Osteocyte (in vitro differentiated cells): ENCODE measurements at places on chromosomes 5 and 9.

GRCh38 chr5:176830995-176831423 lies 20.6 kb downstream of the UNC5A start:
- no peak for DNase-seq

DNA sequence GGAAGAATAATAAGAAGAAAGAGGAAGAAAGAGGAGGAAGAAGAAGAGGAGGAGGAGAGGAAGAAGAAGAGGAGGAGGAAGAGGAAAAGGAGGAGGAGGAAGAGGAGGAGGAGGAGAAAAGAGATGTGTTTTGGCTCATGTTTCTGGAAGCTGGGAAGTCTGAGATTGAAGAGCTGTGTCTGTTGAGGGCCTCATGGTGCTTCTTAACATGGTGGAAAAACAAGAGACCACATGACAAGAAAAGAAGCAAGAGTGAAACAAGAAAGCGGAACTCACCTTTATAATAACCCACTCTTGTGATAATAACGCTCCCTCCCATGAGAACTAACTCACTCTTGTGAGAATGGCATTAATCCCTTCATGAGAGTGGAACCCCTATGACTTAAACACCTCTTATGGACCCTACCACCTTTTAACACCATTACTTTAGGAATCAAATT lies 36.1 kb upstream of the RANBP6 start:
- DNase-seq, result no peak

GRCh38 chr5:132180134-132180745 lies 47.4 kb downstream of the P4HA2 start:
- no peak for DNase-seq

DNA sequence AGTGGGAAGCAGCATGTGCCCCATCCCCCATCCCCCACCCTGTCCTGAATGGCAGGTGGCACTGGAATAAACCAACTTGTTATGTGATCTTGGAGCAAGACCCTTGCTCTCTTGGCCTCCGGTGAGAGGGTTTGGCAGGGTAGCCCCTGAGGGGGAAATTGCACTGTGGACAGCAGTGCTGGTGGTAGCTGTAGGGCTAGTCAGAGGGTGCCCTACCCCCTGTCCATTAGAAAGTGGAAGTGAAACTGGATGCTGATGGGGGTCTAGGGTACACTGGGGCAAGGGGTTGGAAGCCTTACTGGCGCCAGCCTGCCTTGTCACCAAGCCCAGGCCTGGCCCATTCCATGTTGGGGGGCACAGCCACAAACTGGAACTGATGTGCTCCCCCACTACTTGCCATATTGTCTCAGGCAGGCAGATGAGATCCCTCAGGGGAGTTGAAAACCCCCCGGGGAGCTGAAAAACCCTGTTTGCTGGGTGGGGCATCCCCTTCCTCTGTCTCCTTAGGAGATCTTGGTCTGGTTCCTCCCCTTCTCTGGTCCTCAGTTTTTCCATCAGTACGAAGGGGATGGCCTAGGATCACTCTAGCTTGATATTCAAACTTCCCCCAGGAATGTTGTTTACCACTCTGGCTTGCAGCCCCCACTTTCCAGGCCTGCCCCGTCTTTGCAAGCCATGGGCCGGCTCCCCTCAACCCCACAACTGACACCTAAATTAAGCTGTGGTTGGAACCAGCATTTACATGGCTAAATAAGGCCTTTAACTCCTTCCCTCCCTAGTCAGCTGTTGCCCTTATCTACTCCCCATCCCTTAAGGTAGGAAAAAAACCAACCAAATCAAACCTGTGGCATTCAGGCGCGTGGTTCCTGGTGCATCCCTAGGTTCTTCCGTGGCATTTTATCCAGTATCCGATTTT lies 14.4 kb upstream of the SYNPO start:
- DNase-seq, result no peak

DNA sequence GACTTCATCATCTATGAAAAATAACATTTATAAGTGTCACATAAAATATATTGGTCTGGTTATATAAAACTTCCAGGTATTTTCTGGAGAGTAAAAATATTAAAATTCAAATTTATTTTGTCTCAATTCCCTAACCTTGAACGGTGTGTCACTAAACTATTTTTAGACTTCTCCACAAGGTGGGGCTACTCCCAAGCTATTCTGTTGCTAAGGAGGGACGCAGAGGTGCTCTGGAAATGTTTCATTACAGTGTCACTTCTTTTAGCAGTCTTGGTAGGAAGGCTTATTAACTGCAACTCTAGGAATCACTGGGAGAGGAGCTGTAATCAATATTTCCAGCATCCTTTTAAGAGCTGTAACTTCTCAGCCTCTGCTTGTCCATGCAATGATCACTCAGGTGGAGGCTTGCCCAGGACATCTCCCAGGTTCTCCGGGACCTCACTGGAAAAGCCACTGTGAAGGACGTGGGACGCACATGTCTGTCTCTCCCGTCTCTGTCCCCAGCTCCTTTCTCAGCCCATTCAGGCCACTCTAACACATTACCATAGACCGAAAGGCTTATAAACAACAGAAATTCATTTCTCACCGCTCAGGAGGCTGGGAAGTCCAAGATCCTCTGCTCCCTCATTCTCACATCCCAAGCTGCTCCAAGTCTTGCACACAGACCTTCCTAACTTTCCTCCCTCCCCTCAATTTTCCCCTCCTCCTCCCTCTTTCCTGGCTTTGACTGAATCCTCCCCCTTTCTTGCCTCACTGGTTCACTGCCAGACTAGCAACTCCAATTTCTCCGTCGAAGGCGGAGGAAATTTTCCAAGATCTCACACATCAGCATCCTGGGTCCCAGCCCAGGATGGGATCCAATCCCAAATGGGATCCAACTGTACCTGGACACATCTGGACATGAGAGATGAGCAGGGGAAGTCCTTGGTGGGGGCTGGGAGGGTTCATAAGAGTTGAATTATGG lies 32.7 kb upstream of the DNAH5 start:
- no peak for DNase-seq

DNA sequence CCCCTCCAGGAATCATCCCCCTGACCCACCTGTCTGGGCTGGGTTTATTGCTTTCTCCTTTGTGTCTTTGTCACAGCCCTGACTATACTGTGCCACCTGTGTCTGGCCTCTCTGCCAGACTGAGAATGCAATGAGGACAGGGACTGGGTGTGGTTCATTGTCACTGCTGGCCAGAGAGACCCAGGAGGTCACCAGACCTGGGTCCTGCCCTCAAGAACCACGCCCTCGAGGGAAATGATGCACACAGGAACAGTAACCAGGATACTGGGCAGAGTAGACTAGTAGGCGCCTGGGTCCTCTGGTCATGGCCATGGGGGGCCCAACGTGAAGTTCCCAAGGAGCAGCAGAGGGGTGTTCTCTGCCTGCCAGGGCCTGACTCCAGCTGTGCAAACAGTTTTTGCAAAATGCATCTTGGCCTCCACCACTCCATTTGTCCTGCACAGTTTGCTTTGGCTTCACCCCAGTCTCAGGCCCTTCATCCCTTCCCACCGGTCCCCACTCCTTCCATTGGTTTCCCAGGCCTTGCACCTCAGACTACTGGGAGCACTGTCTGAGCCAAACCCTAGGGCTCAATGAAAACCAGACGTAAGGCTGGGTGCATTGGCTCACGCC lies 17.8 kb downstream of the RGS3 start:
- no peak for DNase-seq

- DNase-seq, result no peak
These were observed 44.8 kb upstream of the ALDOB start for GRCh38 chr9:101480386-101480785.

DNA sequence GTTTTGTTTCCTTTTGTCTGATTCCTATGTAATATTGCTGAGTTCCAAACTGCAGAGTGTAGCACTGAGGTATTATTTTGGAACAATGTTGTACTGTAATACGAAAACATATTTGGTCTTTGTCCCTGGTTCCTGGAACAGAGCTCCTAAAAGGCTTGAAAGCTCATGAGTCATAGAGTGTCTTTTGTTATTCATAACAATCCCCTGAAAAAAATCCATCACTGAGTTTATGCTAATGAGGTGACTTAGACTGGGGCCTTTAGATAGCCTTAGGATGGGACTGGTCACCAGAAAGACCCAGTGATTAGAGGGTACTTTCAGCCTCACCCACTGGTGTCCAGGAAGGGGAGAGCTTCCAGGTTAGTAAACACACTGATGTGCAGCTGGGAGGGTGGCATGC lies 132.7 kb upstream of the POU5F2 start:
- no peak for DNase-seq

- no peak for DNase-seq
These were observed 168.3 kb downstream of the GABBR2 start for GRCh38 chr9:98540476-98540875.

GRCh38 chr5:149400304-149400703 lies 21.2 kb upstream of the IL17B start:
- no peak for DNase-seq

DNA sequence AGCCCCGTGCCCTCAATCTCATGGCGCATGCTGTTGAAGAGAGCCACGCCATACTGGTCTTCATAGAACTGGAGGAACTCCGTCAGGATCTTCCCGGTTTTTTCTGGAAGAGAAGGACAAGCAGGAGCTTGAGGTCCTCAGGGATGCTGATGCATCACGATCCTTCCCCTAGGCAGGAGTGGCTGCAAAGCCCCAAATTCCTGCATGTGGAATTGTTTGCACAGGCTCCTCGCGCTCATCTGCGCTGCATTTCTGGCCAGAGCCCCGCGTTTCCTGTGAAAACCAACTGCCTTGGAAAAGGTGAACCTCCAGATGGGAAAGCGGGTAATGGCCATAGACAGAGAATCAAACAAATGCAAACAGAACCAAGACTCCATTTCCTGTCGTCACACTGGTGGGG lies 80.4 kb downstream of the LRSAM1 start:
- DNase-seq, result no peak

- DNase-seq, result peak; percentile 87
These were observed at the start of gene SEPTIN8 for GRCh38 chr5:132777209-132778069. SEPTIN8 (minus strand) TSS chr5:132777239; CDS start chr5:132777137, 102 bp downstream.

GRCh38 chr9:87445646-87446045 lies 52.0 kb upstream of the DAPK1 start:
- no peak for DNase-seq

DNA sequence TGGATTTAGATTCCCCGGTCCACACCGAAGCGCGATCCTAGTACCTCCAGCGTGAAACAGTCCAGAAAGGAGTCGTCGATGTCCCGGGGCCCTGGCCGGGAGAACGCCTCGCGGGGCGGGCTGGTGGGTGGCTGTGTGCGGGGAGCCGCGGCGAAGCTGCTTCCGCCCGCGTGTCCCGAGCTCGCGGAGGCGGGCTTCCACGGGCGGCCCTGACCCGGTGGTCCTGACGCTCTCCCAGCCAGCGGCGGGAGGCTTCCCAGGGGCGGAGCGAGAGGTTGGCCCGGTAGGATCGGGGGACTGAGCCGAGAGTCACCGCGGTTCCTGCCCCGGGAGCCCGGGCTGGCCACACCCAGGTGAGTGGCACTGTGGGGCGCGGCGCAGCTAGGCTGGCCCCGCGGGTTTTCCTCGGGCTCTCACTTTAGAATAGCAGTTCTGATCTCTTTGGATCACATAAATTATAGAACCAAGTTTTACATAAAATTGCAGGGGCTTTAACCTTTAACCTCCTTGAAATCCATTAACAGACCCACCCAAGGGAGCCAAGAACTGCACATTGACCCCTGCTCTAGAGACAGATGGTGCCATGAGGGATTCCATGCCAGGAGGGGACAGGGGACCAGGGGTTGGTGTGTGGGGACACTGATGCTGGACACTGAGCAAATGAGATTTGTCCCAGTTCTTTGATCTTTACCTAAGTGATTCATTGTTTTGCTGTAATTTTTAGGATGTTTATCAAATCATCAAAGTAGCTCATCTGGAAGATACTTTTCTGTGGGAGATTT lies 29.2 kb upstream of the IL31RA start:
- no peak for DNase-seq

GRCh38 chr9:128051932-128052709 lies 15.0 kb downstream of the NAIF1 start:
- no peak for DNase-seq

GRCh38 chr9:21432672-21433425 lies 7.4 kb upstream of the IFNA1 start:
- no peak for DNase-seq

DNA sequence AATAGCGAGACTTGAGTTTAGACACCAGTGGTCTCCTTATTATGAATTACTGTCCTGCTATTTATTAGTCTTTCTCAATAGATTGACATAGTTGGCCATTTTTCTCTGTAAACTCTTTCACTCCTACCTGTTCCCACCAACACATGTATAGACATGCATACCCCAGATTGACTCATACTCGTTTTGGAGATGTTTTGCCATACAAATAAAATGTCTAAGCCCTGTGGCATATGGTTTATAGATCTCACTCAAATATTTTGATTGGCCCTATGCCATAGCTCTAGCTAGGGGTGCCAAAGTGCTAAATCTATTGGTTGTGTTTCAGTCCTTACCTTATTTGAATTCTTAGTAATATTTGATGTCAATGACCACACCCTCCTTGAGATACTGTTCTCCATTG lies 42.3 kb downstream of the CAMK4 start:
- no peak for DNase-seq

DNA sequence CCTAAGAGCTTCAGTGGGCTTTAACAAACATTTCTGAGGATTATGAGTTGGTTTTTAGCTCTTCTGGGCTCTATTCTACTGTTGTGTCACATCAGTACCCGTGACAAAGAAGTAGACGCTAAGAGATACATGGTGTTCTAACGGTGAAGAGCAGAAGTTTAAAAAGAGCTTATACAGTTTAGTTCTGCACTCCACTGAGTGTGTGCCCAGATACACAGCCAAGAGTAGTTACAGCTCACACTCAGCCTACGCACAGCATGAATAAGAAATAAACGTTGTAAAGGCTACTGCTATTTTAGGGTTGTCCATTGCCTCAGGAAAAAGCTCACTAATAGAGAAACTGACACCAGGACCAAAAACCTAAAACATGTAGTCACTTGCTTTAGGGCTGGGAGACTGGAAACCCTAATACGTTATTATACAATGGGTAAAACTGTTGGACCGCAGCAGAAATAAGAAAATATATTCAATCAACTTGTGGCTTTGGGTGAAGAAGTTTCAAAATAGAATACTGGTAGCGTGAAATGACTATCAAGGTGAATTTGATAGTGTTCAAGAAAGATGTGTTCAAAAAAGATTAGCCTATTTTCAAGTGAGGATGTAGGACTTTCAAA lies 34.7 kb downstream of the PSIP1 start:
- no peak for DNase-seq

- DNase-seq, result no peak
These were observed 219.2 kb downstream of the MEF2C start for GRCh38 chr5:88663793-88664216.

GRCh38 chr5:80368661-80369480 lies 39.0 kb upstream of the ZFYVE16 start:
- no peak for DNase-seq

GRCh38 chr5:31194892-31195555 lies 1.5 kb downstream of the CDH6 start:
- DNase-seq, result no peak
